ENCODE measurements at places on chromosomes 13 and 19.

DNA sequence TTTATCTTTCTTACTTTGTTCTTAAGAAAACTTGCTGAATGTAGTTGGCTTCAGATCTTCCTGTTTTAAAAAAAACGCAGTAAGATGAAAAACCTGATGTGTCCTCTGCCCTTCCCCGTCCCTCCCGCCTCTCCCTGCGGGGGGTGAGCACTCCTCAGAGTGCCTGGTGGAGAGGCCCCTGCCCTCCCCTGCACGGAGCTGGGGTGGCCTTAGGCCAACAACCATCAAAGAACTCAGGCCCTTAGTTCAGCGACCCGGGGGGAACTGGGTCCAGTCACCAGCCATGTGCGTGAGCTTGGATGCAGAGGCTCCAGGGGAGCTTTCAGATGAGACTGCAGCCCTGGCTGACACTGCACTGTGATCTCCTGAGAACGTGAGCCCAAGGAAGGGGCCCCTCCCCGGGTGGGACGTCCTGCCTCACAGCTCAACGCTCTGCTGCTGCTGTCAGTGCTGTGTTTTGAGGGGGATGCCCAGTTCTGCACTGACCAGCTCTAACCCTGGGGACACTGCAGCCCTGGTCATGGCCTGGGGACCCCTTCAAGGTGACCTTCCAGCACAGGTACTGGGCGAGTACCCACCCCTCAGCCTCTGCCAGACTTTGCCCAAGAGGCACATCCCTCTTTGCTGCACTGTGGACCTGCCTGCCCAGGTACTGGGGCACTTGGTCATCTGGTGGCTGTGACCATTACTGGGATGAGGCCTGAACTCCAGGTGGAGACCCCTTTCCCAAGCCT, 42.7 kb downstream of the ANKRD10 start:
- no peak for DNase-seq

GRCh38 chr13:71830736-71831135, 36.3 kb downstream of the DACH1 start:
- no peak for DNase-seq

GRCh38 chr19:55753401-55753800, 5.5 kb upstream of the RFPL4A start:
- DNase-seq = no peak

- DNase-seq = no peak
These were observed 8.5 kb downstream of the COG6 start for GRCh38 chr13:39663958-39664357.

DNA sequence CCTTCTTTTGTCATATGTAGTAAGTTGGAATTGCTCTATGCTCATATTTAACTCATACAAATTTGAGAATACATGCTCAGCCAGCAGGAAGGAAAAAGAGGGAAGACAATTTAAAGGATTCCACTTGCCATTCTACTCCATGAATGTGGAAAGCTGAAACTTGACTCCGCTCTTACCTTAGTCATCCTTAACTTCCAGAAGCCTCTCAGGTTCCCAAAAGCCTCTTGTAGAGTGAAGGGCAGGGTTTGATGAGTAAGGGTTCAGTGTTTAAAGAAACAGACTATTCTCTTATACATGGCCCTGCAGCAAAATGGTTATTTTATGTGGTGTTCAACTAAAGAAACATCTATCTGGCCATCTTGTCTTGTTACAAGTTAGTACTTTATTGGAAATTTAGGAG, 27.1 kb downstream of the FAM124A start:
- DNase-seq = no peak

Data from NCI-H774 (cell line).